NCI-H2107 (cell line): ENCODE measurements at places on chromosomes 1 and 21.

DNA sequence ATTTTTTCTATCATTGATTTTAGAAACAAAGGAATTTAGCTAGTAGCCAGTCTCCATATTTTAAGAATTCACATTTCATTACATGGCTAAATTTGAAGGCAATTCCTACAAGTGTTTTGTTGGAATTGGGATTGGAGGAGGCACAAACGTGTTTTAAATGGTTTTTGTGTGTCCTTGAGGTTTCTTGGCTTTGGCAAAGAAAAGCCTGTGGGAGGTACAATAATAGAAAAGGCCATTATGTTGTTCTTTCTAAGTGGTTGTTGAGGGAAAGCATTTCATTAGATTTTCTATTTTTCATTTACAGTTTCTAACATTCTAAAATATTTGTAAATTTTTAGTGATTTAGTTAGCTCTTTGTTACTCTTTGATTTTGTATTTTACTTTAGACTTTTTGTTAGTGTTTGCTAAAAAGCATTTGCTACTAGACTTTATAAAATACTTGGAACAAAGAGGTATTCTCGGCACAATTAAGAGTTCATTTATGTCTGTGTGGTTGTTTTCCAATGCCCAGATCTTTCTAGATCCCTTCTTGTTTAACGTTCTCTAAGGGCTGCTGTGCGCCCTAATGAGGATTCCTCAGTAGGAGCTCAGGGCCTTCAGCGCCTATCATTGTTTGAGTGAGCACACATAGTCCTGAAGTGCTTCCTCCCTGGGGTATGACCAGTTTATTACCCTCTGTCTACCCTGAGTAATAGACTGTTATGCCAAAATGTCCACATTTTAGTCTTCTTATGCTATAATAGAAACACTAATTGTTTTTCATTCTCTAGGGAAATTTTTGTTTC lies 70.0 kb upstream of the KIAA1614 start:
- no peak for DNase-seq

DNA sequence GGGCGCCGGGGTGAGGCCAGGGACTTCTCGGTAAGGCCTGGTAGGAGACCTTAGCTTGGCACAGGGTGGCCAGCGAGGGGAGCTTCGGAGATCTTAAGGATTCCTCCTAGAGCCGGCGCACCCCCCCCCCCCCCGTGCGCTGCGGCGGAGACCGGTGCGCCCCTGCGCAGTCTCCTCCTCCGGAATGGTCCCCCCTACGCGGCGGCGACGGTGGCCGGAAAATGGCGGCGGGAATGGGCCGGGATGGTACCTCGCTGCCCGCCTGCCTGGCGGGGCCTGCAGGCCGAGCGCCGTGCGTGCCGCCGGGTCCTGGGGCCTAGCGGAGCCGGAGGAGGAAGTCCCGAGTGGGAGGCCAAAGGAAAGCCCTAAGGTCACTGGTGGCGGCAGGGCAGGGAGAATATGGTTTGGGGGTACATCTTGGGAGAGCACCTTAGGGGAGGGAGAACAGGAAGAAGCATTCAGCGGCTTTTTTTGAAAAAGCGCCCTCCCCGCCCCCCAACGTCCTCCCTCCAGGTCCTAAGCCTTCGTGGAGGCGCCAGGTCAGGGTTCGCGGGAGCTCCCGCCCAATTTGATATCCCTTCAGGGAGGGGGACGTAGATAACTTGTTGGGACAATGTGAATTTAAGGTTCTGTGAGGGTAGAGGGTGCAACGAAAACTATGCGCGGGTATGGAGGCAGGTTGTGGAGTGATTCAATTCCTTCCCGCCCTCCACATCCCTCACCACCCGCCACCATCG lies 429 bp downstream of the SRRM1 start:
- no peak for DNase-seq

DNA sequence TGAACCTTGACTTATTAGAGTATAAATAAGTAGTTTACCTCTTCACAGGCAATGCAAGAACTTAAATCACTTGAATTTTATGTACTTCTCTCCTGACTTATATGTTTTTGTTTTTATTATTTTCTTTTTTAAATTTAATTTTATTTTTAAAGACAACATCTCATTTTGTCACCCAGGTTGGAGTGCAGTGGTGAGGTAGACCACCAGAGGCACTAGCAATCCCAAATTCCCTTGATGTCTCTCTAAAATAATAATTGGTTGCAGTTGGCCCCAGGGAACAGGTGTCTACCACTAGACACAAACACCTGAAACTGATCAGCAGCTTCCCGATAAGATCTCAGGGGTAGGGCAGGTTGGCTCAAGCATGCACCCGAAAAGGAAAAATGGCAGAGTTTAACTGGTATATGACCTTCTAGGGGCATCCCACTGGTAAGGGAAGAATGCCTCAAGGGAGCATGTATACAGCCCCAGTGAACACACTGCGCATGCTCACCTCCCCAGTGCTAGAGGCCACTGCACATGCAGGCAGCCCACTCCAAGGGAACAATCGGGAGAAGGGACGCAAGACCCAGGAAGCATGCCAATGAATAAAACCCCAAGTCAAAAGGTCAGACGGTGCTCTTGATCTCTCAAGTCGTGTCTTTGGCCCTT lies 14.6 kb downstream of the EXOC8 start:
- no peak for DNase-seq

DNA sequence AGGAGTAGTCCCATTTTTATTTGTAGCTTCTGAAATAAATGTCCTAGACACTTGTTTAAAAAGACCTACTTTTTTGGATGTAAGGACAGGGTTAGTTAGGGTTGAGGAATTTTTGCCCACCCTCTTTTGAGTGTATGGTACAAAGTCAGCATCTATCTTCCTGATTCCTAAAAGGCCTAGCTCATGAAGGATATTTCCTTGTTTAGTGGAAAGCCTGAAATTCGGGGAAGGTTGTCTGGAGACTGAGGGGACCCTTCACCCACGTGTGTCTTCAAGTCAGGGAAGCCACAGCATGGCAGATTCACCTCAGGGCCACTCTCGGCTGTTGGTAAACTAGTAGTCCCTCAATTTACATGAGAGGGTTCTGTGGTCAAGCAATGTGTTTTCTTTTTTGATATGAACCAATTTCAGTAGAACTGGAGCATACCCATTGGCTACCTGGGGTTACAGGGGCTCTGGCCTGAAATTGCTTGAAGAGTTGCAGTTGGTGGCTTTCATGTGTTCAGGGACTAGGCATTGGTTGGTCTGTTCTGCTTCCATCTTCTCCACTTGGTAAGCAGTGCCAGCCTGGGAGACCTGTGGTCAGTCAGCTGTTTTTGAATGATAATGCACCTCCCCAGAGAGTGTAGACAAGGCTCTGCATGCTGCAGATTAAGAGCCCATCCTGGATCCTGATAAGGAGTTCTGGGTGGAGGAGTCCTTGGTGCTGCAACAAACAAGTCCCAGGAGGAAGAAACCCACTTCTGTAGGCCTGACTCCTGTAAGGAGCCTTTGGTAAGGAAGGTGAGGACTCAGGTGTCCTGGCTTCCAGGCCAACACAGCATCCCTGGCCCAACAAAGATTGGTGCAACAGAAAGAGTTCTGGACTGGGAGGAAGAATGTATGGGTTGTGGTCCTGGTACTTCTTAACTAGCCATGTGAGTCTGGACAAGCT lies 6.3 kb downstream of the BTG2 start:
- DNase-seq, result no peak

GRCh38 chr1:184388319-184388889 lies 1.6 kb downstream of the C1orf21 start:
- no peak for DNase-seq

GRCh38 chr1:91076834-91077233 lies 55.0 kb upstream of the ZNF644 start:
- DNase-seq, result no peak

GRCh38 chr1:180928331-180929230 lies 15.9 kb downstream of the KIAA1614 start:
- DNase-seq, result peak; percentile 42

DNA sequence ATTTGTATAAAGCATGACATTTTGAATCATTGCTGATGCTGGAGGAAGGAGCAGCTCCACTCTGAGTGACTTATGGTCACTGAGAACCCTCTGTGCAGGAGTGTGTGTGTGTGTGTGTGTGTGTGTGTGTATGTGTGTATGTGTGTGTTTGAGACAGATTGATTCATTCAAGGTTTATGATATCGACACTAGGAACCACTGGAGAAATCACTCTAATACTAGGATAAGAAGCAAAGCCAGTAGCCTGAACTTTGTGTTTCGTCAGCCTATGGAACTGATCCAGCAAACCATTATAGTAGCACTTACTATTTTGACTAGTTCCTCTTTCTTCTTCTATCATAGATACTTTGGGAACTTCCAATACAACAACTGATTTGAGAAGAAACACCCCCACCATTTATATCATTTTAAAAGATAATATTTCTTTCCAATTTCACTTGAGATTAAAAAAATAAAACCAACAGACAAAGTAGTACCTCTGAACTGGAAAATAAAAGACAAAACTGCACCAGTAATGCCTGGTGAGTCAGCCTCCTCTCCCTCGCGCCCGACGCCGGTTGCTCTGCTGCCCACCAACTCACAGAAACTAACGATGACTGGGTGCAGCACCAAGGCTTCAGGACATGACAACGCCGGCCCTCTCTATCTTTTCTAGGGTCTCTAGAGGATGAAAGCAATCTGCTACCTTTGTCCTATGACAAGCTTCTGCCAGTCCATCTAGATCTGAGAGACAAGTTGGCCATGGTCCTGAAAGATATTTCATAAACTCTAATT lies 20.9 kb downstream of the SLAMF1 start:
- DNase-seq, result no peak

GRCh38 chr21:45328198-45329091 lies 40.8 kb upstream of the POFUT2 start:
- DNase-seq, result no peak

DNA sequence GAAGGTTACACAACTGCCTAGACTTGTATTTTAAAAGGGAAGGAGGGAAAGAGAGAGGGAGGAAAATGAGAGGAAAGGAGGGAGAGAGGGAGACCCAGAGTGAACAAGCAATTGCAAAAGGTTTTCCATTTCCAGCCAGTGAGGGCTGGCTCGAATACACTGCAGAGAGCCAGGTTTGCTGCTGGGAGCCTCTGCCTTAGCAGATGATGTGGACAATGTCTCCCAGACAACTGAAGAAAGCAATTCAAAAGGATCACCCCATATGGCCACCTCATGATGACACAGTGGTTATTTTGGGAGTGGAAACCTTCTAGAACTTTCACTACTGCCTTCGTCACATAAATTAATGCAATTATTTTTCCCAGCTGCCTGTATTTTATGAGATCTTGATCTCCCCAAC lies 86.4 kb downstream of the BCAR3 start:
- DNase-seq, result no peak

- no peak for DNase-seq
Measured at GRCh38 chr1:115719285-115719684, 49.2 kb downstream of the CASQ2 start.

DNA sequence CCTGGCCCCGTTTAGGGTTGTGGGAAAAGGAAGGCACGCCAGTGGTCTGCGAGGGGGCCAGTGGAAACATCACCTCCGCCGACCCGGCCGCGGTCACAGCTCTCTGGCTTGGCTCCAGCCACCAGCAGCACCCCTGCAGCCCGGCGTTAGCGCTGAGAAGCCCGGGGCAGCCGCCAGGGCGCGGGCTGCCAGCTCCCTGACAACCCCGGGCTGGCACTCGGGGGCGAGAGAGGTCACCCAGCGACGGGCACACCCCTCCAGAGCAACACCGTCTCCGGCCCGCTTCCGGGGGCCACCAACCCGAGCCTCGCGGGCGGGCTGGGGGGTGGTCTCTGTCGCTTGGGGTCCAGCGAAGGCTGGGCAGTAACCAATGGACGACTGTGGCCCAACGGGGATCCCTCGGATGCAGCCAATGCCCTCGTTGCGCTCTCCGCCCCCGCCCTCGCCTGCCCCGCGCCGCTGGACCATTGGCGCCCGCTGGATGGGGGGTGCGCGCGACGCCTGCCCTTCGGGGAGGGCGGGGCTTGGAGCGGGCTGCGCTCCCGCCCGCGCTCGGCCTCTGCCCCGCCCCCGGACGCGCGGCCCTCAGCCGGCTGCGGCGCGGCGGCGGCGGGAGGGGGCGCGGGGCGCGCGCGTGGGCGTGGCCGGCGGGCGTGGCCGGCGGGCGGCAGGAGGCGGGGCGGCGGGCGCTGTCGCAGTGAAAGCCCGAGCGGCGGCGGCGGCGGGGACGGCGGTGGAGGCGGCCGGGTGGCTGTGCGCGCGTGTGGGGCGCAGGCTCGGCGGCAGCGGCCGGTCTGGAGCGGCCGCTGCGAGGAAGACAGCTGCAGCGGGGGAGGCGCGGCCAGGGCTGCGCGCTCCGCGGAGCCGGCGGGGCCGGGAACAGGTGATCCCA lies at the start of gene MAN1C1:
MAN1C1 (plus strand) TSS at position 697 of the 892 bp plus-strand sequence. CDS start 1,007 bp downstream, outside the sequence.
- DNase-seq, result peak; percentile 84

GRCh38 chr21:33219954-33220353 lies 9.8 kb upstream of the IFNAR2 start:
- no peak for DNase-seq

DNA sequence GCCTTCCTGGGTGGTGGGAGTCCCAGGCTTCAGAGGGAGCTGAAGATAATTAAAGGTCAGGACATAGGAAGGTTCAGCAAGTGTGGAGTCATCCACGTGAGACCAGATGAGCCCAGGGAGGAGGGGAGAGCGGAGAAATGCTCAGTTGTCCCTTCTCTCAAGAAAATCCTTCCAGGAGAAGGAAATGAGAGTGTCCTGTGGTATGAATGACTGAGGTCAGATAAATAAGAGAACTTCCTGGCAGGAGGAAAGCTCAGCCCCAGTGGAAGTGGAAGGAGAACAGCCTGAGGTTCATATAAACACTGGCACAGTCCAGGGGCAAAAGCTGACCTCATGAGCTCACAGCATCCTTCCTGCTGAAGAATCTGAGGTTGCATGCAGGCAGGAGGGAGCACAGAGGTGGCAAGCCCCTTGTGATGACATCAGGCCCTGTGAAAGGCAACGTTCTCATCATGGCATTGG lies 97.6 kb downstream of the NAV1 start:
- no peak for DNase-seq

GRCh38 chr1:62346886-62347285 lies 27.7 kb upstream of the KANK4 start:
- no peak for DNase-seq

DNA sequence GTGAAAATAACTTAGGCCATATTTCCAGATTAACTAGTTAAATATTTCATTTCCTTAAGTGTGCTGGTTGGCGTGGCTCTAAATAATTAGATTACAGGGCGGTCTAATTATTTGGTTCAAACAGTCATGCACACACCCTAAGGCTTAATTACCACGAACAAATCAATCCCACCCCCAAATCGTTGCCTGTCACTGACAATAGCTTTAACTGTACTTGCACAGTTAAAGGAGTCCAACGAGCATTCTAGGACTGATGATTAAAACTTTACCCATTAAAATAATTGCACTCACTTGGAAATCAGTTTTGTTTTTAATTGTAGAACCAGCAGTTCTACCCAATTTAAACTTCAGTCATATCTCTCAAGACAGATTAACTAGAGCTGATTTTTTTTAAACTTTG lies 1.5 kb upstream of the POU2F1 start:
- no peak for DNase-seq

DNA sequence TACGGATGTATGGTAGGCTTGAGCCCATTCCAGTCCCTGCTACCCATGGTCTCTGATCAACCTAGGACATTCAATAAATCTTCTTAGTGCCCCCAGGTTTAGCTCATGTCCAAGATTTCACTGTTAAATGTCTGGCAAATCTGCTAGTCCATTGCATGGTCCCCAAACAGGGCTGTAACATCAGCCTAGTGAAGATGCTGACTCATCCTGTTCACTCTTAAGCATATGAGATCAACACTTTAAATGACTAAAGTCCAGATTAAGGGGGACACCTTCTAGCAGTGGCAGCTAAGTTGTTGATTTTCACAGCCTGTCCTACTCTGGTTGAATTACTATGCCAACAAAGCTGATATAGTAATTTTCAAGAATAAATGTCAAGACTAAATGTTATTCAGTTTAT lies 46.5 kb upstream of the NUF2 start:
- DNase-seq, result no peak

- DNase-seq, result no peak
Measured at GRCh38 chr1:94463765-94464330, 45.7 kb downstream of the ABCD3 start.

GRCh38 chr1:214993419-214993818 lies 89.1 kb upstream of the KCNK2 start:
- DNase-seq, result no peak
